ENCODE measurements at places on chromosomes 12 and 14. TPM values are rescaled to one million over a fixed set of nuclear protein-coding genes. Genes with fewer than 3 reads are reported as not detected.

NOPCHAP1 gene
- total RNA-seq, result 14.3 TPM

WNT1 gene
- not detected for total RNA-seq

FAM222A gene
- total RNA-seq, result 3.2 TPM

TAS2R19 gene
- total RNA-seq, result 11.3 TPM

BHLHE41 gene
- 0.74 TPM for total RNA-seq

MANSC1 gene
- 2.5 TPM for total RNA-seq

SLC15A4 gene
- total RNA-seq, result 19.9 TPM

CLEC2A gene
- 0.25 TPM for total RNA-seq

CLEC4A gene
- total RNA-seq, result 0.25 TPM

OR6C70 gene
- not detected for total RNA-seq

TPCN1 gene
- total RNA-seq, result 4.2 TPM

DDN gene
- total RNA-seq, result 11.1 TPM

SERPINA5 gene
- total RNA-seq, result not detected

KRT2 gene
- total RNA-seq, result not detected

HSPB8 gene
- 1.2 TPM for total RNA-seq

KRT6A gene
- total RNA-seq, result not detected

SLC16A7 gene
- 19.7 TPM for total RNA-seq

POTEM gene
- not detected for total RNA-seq

RD3L gene
- not detected for total RNA-seq

LALBA gene
- not detected for total RNA-seq

P2RX7 gene
- 1.7 TPM for total RNA-seq

CYP27B1 gene
- 0.25 TPM for total RNA-seq

PZP gene
- under 0.01 TPM for total RNA-seq

RASSF9 gene
- total RNA-seq, result 1.2 TPM

LTB4R2 gene
- total RNA-seq, result 1.2 TPM

HOXC10 gene
- not detected for total RNA-seq

RNASE7 gene
- total RNA-seq, result not detected

SLC7A8 gene
- total RNA-seq, result 5.7 TPM

TGM1 gene
- 0.49 TPM for total RNA-seq

MMP19 gene
- total RNA-seq, result not detected

JPH4 gene
- 40.1 TPM for total RNA-seq

P2RX2 gene
- total RNA-seq, result not detected

NXPH4 gene
- 1.7 TPM for total RNA-seq

DUSP6 gene
- 23.4 TPM for total RNA-seq

LRRK2 gene
- total RNA-seq, result 7.6 TPM

SLCO1C1 gene
- 31.5 TPM for total RNA-seq

HOXC12 gene
- not detected for total RNA-seq

PTGR2 gene
- total RNA-seq, result 7.9 TPM

USP44 gene
- 3.4 TPM for total RNA-seq

AVPR1A gene
- 12.8 TPM for total RNA-seq

ANKRD33 gene
- total RNA-seq, result not detected

SLC4A8 gene
- 35.2 TPM for total RNA-seq

PIP4P1 gene
- total RNA-seq, result 16.5 TPM
